Stimulated activated CD8-positive, alpha-beta memory T cell treated with anti-CD3 and anti-CD28 coated beads, Interleukin-7, amount 100 ng/mL, for 1 hour (primary cell): ENCODE measurements at places on chromosomes 5 and 9.

DNA sequence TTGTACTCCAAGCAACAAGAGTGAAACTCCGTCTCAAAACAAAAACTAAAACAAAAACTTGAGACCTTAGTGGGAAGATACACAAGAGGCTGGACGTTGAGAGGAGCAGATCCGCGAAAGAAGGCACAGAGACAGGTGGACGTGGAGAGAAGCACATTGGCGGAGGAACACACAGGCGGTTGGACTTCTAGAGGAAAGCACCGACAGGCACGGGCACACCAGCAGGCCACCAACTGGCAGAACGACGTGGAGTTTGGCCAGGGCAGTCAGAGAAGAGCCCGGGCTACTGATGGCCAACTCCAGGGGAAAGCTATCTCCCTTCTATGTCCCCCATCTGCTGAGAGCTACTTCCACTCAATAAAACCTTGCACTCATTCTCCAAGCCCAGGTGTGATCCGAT is 482.7 kb downstream of the GABRG2 start:
- DNase-seq, result no peak

DNA sequence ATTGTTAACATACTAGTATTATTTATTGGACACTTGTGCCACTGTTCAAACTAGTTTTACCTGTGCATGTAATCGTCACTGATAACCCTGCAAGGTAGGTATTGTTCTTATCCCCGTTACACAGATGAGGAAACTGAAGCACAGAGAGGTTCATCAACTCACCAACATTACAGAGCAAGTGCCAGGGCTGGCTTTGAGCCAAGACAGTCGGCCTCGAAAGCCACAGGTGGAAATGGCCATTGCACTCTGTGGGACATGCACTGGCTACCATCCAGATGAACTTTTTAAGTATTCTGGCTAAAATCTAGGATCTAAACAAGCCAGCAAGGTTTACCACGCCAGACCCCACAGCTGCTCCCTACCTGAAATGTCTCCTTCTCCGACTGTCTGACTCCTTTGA is 57.9 kb downstream of the TEX10 start:
- DNase-seq, result no peak

- no peak for DNase-seq
These were observed 3.3 kb downstream of the MEF2C start for GRCh38 chr5:88879724-88880123.

GRCh38 chr9:116452634-116453033 is 234.5 kb upstream of the TRIM32 start:
- no peak for DNase-seq

DNA sequence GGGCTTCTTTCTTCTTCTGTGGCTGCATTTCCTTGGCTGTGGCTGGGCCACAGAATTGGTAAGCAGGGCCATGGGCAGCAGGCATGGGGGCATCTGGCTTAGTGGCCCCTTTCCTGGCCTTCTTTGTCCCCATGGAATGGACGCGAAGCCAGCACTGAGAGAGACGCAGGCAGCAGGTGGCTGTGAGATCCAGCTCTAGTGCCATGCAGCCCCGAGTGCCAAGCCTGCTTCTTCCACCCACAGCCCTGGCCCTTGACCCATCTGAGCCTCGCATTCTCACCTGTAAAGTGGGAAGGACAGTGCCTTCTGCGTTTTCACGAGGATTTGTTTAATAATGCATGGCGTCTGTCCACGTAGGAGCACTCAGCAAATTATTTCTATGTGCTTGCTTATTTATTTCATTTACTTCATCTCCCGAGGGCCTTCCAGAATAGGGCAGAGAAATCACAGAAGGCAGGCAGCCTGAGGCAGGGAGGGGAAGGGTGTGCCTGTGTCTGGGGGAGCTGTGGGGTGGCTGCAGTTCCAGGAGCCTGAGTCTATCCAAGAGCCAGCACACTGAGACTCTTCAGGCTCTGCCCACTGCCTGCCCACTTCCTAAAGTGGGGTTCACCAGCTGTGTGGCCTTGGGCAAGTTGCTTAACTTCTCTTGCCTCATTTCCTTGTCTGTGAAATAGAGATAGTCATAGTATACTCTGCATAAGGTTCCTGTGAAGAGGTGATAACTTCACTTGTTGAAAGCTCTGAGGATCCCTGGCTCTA is 55.2 kb downstream of the NTNG2 start:
- no peak for DNase-seq

DNA sequence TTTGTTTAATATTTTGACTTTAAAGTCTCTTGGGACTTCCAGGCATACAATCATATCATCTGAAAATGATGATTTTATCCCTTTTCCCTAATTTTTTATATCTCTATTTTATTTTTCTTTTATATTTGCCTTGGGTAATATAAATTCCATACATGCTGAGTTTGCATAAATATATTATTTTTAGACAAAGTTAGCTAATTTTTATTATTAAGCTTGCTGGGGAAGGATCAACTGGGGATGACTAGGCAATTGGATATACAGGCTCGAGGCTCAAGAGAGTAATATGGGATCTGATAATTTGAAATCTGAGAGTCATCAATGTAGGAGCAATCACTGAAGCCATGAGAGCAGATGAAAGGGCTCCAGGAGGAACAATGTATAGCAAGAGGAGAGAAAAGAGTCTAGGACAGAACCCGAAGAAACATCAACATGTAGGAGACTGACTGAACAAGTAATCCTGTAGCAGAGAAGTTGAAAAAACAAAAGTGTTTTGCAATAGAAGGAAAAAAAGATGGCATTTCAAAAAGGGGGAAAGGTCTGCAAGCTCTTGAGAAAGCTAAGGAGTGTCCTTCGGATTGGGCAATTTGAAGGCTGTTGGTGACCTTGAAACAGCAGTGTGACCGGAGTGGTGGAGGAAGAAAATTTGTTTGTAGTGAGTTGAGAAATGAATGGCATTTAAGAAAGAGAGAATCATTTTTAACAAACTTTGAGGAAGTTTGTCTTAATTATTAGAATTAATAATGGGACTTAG is 17.0 kb upstream of the RHOBTB3 start:
- DNase-seq, result no peak

- DNase-seq, result no peak
These were observed 102.0 kb downstream of the OLFM1 start for GRCh38 chr9:135189497-135189896.

GRCh38 chr5:10712574-10713366 is 48.3 kb downstream of the DAP start:
- no peak for DNase-seq

GRCh38 chr9:123871781-123872180 is 58.1 kb downstream of the DENND1A start:
- DNase-seq, result no peak

- no peak for DNase-seq
These were observed 38.9 kb upstream of the CTXN3 start for GRCh38 chr5:127609957-127610356.

DNA sequence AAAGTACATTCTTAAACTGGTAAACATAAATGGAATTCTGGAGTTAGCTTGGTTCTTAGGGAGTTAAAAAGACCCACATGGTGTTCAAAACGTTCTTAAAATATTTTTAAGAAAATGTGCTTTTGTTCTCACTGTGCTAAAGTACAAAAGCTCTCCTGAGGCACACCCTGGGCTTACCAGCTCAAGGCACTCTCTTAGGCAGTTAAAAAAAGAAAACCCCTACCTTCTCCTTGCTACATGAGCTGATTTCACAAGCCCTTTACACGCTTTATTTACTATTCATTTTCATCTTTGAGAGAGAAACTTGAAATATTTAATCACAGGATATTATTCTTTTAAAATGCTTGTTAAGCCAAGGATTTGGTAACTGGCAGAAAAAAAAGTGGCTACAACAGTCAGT is 723.3 kb upstream of the GRAMD2B start:
- DNase-seq, result no peak

DNA sequence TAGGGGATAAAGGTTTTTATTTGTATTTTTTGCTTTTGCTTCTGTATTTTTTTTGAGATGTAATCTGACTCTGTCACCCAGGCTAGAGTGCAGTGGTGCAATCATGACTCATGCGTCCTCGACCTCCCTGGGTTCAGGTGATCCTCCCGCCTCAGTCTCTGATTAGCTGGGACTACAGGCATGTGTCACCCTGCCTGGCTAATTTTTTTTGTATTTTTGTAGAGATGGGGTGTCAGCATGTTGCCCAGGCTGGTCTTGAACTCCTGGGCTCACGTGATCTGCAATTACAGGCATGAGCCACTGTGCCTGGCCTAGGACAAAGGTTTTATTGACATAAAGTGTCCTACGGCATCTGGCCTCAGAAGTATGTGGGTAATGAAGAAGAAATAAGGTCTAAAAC is 297.1 kb upstream of the C9orf72 start:
- DNase-seq, result no peak

GRCh38 chr5:115577329-115577728 is 24.9 kb downstream of the TICAM2 start:
- no peak for DNase-seq

GRCh38 chr9:78971540-78971939 is 600.2 kb upstream of the TLE4 start:
- no peak for DNase-seq
